ENCODE measurements at places on chromosomes 13 and 19.

GRCh38 chr13:99860745-99861144, 110.8 kb downstream of the ZIC5 start:
- no peak for DNase-seq

- no peak for DNase-seq
These were observed 3.8 kb downstream of the UBL3 start for GRCh38 chr13:29846475-29847256.

GRCh38 chr19:13888281-13888680, 11.3 kb downstream of the NANOS3 start:
- DNase-seq = no peak

GRCh38 chr13:36329361-36329760, 16.8 kb downstream of the SPART start:
- no peak for DNase-seq

- DNase-seq = no peak
These were observed 4.4 kb downstream of the TEKTIP1 start for GRCh38 chr19:3543150-3544057.

- DNase-seq = no peak
These were observed 3.8 kb upstream of the LILRA5 start for GRCh38 chr19:54316746-54317107.

DNA sequence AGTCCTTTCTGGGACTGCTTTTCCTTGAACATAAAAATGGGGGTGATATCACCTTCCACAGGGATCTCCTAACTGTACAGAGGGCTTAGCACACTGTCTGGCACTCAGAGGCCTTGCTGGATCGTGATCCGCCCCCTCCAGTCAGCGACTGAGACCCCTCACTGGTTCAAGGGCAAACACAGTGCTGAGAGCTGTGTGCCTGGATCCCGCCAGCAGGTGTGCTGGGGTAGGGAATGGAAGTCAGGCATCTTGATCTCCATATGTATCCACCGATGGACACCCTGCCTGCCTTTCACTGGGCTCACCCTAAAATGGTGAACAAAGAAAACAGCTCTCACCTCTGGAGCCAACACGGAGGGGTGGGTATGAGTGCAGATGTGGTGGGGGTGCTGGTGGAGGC, 64.3 kb downstream of the IRS2 start:
- no peak for DNase-seq

- no peak for DNase-seq
These were observed 1.5 kb downstream of the GRK1 start for GRCh38 chr13:113668491-113668971.

GRCh38 chr13:66415444-66415843, 814.7 kb downstream of the PCDH9 start:
- DNase-seq = no peak

DNA sequence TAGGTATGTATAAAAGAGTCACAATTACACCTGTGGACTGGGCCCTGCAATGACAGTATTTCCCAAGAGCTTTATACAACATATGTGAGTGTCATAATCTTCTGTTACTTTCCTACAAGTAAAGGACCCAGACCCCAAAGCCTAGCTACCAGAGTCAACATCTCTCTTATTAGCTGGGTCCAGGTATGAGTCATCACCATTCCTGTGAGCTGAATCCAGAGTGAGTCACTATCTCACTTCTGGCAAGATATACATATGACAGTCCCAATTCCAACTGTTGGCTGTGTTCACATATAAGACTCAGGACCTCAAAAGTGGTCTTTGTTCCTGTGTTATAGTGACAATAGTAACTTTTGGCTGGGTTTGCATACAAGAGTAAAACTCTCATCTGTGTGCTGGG, 46.7 kb downstream of the ZNF729 start:
- no peak for DNase-seq

Measured in right forelimb (tissue), 1 donor.